Mesothelial cell of epicardium (in vitro differentiated cells): ENCODE measurements at places on chromosomes 2 and 18. TPM values are rescaled to one million over a fixed set of nuclear protein-coding genes. Genes with fewer than 3 reads are reported as not detected.

DNA sequence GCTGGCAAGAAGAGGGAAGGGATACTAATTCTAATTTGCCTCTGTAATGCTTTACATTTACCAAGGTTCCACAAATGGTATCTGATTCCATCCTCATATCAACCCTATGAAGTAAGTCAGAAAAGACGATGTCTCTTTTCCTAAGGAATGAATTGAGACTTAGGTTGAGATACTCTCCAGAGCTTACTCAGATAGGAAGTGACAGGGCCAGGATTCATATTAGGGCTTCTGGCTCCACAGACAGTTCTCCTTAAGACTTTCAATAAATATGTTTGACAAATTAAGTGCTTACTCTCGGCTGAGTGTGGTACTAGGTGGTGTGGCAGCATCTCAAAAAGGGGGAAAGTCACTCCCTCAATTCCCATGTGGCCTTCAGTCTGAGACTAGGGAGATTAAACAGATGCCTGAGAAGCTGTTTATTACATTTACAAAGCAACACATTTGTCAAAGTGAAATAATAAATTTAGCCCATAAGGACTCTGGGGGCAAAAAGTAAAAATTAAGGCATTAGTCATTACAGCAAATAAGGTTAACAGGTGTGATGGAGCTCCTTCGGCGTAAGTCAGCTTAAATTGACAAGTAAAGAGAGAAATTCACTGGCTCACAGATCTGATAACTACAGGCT lies 14.2 kb downstream of the CDK15 start:
- DNase-seq, result no peak

The L3MBTL4 gene
- 15.9 to 18.5 TPM (median 17.5 TPM) in 3 replicates for total RNA-seq

GRCh38 chr18:72652990-72653593 lies 109.0 kb upstream of the CBLN2 start:
- peak; percentile 63 for DNase-seq

- no peak for DNase-seq
Observed at GRCh38 chr18:64668461-64668962, 519.6 kb upstream of the LINC00305 start.

DNA sequence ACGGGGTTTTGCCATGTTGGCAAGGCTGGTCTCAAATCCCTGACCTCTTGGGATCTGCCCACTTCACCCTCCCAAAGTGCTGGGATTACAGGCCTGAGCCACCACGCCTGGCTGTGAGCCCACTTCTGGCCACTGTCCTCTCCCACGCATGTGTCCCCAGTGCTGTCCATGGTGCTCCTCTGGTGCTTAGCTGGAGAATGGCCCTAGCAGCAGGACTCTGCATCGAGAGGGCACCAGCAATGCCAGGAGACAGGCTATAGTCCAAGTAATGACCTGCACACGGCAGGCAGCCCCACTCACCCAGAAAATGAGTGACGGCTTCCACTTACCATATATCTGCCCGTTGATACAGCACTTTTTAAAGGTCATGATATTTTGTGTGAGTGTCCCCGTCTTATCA lies 66.3 kb upstream of the NARS1 start:
- no peak for DNase-seq

- no peak for DNase-seq
Observed at GRCh38 chr18:1425679-1426078, 521.0 kb downstream of the ADCYAP1 start.

DNA sequence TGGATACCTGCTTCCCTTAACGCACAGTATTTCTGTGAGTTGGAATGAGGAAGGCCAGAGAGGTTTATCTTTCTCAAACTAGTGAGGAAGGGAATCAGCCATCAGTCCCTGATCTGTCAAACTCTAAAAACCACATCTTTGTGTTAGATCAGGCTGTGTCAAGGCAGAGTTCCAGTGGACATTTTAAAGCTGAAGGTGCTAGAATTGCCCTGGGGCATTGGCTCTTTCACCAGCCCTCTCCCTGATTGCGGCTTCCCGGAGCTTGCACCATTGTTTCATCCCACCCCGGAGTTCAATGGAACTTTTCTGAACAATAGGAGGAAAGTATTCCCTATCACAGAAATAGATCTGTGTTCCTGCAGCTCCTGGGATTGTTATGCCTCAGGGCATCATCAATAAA lies 110.2 kb downstream of the RNF144A start:
- DNase-seq, result no peak

GRCh38 chr2:68536000-68536399 lies 68.6 kb downstream of the APLF start:
- DNase-seq, result no peak

DNA sequence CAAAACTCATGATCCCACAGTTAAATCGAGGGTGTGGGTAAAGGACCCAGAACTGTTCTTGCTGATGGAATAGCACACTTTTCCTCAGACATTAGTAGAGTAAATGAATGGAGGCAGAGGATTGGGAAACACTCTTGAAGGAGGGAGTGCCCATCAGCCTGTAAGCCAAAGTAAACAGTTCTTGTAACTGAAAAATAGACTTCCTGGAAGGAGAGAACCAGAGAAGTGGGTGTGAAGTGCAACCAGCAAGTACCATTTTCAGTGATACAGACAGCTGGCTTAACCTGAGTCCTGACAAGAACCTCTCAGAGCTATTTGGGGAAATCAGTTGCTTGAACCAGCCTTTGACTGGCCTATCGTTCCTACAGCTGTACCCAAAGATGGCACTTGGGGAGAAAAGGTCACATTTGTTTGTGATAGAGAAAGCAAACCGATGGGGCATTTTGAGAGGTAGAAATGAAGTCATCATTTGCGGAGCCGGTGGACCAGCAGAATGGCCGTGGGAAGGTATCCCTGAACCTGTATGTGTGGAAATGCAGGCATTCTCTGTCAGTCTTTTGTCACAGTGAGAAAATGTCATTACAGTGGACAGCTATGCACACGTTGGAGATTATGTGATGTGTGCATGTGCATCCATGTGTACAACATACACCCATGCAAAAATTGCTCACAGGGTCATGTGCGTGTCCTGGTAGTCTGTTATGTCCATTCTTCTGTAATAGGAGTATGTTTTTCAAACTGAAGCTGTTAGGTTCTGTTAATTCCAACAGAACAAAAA lies 17.8 kb downstream of the CRIM1 start:
- DNase-seq, result no peak

DNA sequence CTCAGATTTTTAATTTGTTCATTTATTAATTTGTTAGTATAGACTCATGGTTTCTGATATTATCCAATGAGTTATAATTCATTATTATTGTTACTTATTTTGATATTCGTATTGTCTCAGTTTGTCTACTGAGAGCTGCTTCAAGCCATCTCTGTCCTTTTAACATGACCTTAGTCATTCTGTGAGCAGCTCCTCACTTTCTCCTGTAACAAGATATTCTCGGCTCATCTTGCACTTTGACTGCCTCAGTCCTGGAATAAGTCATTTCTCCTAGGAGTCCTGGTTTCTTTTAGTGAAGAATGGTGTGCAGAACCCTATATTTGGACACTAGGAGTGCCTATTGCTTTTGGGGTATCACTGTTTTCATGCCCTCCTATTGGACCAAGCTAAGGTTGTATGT lies 13.2 kb downstream of the ASB1 start:
- DNase-seq, result no peak

GRCh38 chr2:28415715-28416114 lies 23.1 kb downstream of the FOSL2 start:
- no peak for DNase-seq

The FIGN gene
- 11.5 to 12.6 TPM (median 11.9 TPM) in 3 replicates for total RNA-seq

DNA sequence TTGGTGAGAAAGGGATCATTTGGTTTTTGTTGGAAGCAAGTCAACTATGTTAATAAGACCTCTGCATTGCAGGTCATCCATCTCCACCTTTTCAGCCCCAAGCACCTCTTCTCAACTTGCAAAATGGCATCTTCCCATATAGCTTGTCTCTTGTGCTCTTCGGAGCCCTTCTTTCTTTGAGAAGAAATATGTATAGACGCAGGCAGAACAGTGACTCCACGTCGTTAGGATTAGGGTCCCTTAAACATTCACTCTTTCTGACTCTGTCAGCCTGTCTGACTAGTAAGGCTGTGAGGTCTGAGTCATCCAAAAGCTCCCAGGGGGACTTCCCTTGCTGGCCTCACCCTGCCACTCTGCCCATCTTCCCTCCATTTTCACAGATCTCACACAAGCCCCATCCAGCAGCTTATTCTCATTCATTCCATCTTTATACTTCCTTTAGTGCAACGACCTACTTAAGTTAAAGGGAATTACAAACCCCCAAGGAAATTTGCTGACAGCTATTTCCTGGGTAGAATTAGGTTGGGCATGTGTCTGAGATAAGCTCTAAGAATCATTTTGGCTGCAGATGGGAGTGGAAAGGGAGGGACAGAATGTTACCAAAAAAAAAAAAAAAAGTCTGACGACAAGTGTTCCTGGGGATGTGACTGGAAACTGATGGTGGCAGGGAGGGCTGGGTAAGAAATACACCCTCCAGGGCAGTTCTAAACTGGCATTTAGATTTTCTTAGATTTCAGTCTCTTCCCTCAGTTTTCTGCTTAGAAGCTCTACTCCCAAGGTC lies 37.7 kb upstream of the MEX3C start:
- no peak for DNase-seq

The C1QL2 gene
- total RNA-seq, result not detected in 3 replicates

The LOXHD1 gene
- total RNA-seq, result 0.07 to 0.14 TPM in 2 of 3 replicates, not detected in the other

DNA sequence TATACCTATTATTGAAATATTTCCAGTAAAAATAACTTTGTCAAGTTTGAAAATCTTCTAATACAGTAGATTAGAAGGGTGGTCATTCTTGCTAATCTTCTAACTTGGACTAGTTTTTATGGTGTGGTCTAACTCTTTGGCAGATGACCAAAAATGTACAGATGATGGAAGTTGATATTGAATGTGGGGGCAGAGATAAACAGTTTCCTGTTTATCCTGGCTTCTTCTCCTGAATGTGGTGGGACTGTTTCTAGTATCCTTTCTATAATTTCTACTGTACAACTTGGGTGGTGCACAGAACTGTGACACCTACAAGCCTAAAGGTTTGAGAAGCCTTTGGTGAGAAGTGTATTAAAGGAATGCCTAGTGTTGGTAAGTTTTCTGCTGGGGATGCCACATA lies 178.7 kb downstream of the PDE11A start:
- DNase-seq, result no peak

DNA sequence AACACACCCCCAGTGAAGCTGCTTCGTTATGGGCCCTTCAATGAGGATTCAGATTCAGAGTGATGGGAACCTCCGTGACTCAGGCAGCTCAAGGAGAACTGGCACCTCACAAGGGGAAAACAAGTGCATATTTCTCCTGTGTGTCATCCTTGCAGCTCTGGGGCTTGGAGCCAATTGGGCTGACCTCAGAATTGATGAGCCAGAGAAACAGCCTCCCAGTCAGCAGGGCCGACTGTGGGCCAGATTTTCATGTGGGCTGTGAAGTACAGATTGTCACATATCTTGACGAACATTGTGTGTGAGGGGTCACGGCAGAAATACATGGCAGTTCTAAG lies 189.6 kb upstream of the SP5 start:
- peak; percentile 39 for DNase-seq

GRCh38 chr2:177783835-177784744 lies 288.5 kb downstream of the PDE11A start:
- no peak for DNase-seq

DNA sequence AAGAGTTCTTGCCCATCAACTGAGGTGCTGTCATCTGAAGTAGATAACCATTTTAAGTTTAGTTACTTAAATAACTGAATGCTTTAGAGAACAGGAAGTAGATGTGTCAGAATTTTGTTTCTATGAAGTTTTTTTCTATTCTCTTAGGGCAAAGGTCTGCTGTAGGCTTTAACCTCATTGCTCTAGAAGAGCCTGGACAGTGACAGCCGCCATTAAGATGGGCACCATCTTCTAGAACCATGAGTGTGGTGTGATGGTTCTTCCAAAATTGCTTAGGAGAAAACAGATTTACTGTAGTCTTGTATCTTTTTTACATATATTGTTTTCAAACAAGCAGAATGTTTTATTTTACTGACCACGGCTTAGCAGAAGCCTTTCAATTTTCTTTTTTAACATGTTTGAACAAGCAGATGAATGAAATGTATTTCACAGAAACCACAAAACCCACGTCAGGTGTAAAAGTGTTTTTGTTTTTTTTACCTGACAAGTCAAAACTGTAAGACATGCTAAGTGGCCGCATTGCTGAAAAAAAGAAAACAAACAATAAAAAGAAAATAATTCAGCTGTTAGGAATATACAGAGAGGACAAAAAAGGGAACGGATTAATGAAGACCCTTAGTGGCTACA lies 77.9 kb downstream of the PRELID3A start:
- no peak for DNase-seq

- DNase-seq, result no peak
Observed at GRCh38 chr2:99680946-99681345, 191.1 kb upstream of the REV1 start.

The CERS6 gene
- 66.1 to 67.4 TPM (median 66.5 TPM) in 3 replicates for total RNA-seq

GRCh38 chr18:49344096-49344495 lies 116.3 kb downstream of the DYM start:
- no peak for DNase-seq

- no peak for DNase-seq
Observed at GRCh38 chr2:43265421-43265820, 39.0 kb upstream of the ZFP36L2 start.

The GRB14 gene
- 11.6 to 13.6 TPM (median 12.3 TPM) in 3 replicates for total RNA-seq

- DNase-seq, result no peak
Observed at GRCh38 chr2:216485237-216485636, 13.4 kb upstream of the RPL37A start.

The LYG1 gene
- total RNA-seq, result 1.9 to 2.2 TPM (median 2.1 TPM) in 3 replicates

The POMC gene
- 0.29 TPM in 1 of 3 replicates, not detected in the others for total RNA-seq

DNA sequence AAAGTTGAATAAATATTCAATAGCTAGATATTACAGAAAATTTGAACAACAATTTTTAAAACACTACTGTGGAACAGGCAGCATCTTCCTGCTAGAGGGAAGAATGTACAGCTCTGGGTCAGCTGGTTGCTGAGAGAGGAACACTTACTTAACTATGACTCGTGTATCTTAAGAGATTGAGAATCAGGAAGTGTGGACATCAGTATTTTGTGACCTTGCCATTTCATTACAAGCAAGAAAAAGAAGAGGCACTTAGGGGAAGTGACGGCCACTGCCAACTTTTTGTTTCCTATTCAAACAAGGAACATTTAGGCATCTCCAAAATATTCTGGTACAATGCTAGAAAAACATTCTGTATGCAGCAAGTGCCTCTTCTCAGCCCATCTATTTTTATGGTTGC lies 45.9 kb downstream of the ITPRID2 start:
- no peak for DNase-seq

DNA sequence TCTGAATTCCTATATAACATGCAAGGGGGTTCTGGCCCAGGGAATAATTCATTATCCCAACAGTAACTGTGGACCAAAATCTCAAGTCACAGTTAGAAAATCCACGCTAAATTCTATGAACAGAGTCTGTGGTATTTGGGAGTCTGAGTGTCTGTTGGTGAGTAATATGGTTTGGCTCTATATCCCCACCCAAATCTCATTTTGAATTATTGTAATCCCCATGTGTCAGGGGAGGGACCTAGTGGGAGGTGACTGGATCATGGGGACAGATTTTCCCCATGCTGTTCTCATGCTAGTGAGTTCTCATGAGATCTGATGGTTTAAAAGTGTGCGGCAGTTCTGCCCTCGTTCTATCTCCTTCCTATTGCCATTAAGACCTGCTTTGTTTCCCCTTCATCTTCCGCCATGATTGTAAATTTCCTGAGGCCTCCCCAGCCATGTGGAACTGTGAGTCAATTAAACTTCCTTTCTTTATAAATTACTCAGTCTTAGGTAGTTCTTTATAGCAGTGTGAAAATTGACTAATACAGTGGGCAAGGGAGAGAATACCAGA lies 68.3 kb downstream of the NBAS start:
- no peak for DNase-seq

The LONRF2 gene
- 13.4 to 14.6 TPM (median 13.7 TPM) in 3 replicates for total RNA-seq

The SCN1A gene
- 0.66 to 1.9 TPM (median 1.6 TPM) in 3 replicates for total RNA-seq

The ZNF521 gene
- 50.5 to 54.1 TPM (median 51.4 TPM) in 3 replicates for total RNA-seq

GRCh38 chr18:64180171-64180570 lies 31.3 kb upstream of the LINC00305 start:
- DNase-seq, result no peak

GRCh38 chr18:36186461-36187192 lies 670 bp upstream of the MOCOS start:
- DNase-seq, result no peak

The RUFY4 gene
- not detected in 3 replicates for total RNA-seq
